Uterus (tissue), 4 donors: ENCODE measurements at places on chromosomes 6 and 20.

DNA sequence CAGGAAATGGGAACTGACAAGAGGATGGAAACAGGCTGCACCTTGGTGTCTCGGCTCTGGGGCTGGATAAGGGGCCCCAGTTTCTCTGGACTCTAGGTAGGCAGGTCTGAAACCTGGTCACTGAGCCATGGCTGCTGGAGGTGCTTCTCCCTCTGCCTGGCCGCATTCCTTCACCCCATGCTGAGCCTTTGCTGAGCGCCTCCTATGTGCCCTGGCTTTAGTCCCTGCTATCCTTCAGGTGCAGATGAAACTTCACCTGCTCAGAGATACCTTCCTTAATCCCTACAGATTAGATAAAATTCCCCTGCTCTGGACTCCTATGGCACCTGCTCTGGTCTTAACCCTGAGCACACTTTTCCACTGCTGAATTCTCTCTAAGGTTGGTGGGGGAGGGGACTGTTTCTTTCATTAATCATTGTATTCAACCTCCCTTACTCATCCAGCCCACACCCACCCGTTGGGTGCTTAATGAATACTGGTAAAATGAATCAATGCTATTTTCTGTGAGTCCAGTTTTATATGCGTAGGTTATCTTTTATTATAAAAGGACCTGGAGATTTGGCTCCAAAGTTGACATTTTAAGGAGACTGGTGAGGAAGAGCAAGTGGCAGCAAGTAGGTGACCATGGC, 19.3 kb downstream of the MYLK4 start:
- no peak for DNase-seq

DNA sequence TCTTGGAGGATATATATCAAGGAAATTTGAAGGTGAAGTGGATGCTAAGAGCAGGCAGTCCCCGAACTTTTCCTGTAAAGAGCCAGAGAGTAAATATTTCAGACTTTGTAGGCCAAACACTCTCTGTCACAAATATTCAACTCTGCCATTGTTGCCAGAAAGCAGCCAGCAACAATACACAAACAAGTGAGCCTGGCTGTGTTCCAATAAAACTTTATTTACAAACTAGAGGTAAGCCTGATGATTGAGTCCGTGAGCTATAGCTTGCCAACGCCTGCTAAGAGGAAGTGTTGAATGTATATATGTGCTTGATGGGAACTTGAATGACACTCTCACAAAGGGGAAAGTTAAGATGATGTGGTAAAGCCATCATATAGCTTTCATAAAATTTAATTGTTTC, 166.0 kb upstream of the PLN start:
- DNase-seq = no peak

GRCh38 chr6:127939442-127940066, 38.7 kb upstream of the THEMIS start:
- no peak for DNase-seq

DNA sequence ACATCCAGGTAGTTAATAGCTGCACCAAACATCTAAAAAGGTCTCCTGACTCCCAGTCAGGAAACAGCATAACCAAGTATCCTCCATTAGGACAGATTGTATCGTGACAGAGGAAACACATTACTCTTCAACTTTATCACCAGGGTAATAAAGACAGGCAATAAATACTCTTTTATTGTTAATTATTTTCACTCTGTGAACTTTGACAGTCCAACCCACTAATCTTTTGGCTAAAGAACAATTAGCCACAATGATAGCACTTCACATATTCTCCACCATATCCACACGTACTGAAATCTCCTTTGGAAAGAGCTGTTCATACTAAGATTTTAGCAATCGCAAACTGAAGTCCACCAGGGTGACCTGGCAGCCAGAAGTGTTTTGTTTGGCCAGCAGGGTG, 46.4 kb downstream of the ARHGAP18 start:
- no peak for DNase-seq

DNA sequence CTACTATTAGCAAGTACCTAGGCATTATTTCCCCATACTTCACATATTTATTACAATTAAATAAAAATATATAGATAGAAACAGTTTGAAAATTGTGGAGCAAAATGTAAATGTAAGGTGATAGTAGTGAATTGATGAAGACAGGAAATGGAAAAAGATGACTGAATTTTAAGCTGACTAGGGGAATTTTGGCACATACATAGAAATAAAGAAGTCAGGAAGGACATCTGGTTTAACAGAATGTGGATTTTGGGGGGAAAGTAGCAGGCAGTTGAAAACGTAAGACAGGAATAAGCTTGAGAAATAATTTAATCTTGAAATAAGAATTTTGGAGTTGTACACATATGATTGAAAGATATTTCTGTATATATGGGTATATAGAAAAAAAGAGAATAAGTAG, 701.7 kb upstream of the CITED2 start:
- no peak for DNase-seq

GRCh38 chr20:45038745-45039474, 62.0 kb downstream of the KCNS1 start:
- DNase-seq = no peak

DNA sequence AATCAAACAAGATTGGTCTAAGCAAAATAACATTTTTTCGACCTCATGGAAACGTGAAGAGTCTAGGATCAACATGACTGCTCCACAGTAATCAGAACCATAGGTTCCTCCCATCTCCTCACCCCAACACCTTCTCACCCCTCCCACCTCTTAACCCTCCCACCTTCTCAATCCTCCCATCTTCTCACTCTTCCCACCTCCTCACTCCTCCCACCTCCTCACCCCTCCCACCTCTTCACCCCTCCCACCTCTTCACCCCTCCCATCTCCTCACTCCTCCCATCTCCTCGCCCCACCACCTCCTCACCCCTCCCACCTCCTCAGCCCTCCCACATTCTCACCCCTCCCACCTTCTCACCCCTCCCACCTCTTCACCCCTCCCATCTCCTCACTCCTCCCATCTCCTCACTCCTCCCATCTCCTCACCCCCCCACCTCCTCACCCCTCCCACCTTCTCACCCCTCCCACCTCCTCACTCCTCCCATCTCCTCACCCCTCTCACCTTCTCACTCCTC, 567.4 kb downstream of the C6orf118 start:
- DNase-seq = no peak

- DNase-seq = no peak
Measured at GRCh38 chr6:142700032-142700431, 244.9 kb downstream of the HIVEP2 start.

DNA sequence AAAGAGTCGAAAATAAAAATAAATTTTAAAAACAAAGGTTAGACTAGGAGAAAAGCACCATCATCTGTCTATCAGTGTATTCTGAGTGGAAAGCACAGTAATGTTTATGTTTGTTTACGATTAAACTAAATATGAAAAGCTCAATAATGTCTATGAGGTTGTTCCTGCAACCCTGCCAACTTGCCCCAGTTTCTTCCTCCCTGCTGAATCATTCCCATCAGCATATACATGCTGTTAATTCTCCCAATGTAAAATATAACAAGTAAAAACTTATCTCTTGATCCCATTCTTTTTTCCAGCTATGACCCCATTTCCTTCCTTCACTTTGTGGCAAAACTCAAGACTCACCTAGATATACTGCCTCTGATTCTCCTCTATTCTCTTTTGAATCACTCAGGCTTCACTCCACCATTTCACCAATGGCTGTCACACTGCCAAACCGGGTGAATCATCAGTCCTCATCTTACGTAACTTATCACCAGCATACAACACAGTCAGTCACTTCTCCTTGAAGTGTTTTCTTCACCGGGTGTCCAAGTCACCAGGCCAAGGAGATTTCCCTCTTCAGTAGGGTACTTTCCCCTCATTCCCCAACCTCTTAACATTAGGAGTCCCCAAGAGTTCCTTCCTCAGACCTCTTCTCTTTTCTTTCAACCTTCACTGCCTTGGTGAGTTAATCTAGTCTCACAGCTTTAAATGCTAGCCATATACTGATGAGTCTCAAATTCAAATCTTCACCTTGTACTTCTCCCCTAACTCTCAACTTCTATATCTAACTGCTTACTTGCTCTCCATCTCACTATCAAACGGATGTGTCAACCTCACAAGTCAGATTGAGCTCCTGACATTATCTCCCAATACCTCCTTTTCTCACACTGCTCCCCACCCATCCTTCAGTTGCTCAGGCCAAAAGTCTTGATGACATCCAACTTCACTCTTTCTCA, 6.2 kb downstream of the TMEM242 start:
- peak; percentile 82 for DNase-seq

- DNase-seq = no peak
Measured at GRCh38 chr6:114611696-114612095, 268.9 kb upstream of the HS3ST5 start.

- no peak for DNase-seq
Measured at GRCh38 chr6:99873084-99873483, 120.9 kb downstream of the MCHR2 start.

DNA sequence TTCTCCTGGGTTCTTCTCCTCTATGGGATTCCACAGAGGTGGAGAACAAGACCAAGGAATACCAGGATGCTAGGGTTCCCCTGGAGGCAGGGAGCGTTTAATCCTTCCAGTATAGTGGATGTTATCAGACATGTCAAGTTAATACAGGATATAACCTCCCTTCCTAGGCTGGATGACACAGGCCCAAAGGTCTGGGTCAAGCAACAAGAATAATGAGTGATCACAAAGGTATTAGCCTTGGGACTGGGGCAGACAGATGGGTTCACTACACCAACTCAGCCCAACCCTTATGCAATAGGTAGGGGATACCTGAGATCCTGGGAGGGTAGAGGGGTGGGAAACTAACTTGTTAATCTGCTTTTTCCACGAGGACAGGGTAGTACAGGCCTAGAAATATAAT, 690.3 kb downstream of the HTR1B start:
- DNase-seq = no peak

- no peak for DNase-seq
Measured at GRCh38 chr20:3011752-3012151, 31.7 kb upstream of the GNRH2 start.

DNA sequence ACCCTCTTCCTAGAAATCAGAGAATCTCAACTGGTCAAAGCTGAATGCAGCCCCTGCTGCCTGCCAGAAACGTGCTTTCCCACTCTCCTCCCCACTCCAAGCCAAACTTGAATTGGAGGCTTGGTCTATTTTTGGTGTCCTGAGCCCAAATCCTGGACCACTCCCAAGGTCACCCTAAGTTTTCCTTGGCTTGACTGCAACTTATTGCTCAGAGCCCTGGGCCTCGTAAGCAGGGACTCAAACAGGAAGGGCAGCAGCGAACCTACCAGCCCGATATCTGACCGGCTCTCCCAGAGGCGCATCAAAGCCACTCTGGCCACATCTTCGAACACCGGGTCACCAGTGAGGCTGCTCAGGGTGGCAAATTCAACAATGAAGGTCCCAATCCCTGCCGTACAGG, 12.7 kb downstream of the EDEM2 start:
- peak; percentile 35 for DNase-seq

- DNase-seq = no peak
Measured at GRCh38 chr6:38030380-38030779, 210.9 kb downstream of the ZFAND3 start.

- DNase-seq = no peak
Measured at GRCh38 chr6:45972795-45973503, 42.7 kb downstream of the CLIC5 start.

- DNase-seq = no peak
Measured at GRCh38 chr6:85966828-85967227, 324.1 kb upstream of the SYNCRIP start.
